Inflammatory macrophage treated with lipopolysaccharide for 4 hours (primary cell): ENCODE measurements at places on chromosomes 16 and 17.

DNA sequence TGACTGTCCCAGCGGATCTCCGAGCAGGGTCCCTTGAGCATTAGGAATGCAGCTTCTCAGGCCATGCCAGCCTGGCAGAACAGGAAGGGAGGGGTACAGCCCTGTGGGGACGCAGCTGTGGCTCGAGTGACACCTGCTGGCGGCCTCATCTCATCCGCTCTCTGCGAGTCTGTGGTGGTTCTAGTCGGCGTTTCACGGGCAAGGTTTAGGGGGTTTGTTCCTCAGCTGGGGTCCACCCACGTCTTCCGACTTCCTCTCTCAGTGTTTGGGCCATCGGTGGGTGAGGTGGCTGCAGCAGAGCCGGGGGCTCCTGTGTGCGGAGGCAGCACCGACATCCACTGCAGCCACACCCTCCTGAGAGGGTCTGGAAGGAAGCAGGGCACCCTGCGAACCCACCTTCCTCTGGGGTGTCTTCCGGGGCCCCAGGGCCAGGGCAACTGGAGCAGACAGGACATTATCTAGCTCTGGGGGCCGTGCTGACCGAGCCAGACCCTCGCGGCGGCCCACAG, 33.3 kb downstream of the JPH3 start:
- peak; percentile 46 for DNase-seq

DNA sequence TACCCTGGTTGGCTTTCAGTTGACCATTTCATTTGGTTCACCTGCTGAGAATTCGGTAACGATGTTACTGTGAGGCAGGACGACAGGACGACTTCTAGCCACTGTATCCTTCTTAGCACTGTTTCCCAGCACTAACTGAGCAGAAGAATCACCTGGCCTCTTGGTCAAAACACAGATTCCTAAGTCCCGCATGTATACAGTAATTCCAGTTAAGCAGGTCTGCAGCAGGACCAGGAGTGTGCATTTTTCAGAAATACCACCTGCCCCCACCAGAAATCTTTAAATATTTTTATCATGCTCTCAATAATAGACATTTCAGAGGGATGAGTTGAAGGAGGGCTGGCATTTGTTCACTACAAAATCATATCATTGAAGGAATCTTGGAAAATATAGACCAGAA, 22.6 kb downstream of the RSL1D1 start:
- no peak for DNase-seq

DNA sequence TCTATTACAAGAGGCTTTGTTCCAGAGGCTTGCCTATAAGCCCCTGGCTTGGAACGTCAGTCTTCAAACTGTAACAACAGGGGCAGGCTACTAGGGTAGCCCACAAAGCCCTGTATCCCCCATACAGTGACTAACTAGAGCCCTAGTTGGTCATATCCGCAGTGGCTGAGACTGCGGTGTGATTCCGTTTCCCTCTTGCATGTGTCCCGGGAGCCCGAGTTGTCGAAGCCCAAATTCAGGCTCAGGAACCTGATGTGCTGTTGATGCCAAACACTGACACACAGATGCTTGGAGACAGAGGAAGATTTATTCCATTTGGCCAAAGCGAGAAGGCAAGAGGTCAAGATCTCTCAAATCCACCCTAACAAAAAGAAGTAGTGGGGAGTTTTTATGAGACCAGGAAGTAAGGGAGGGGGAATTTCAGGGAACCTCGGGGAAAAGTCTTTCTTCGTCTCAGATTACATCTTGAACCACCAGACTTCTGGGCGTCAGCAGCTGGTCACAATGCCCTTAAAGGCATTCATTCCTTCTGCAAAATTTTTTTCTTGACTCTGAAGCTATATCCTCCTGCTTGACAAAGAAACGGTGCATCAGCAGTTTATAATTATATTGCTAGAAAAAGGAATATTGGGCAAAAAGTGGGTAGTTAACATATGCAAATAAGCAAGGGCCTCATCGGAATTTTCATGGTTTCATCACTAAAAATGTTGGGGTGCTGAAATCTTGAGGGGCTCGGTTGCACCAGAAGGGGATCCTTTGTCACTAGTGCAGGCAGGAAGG, 879 bp downstream of the SLFN5 start:
- peak; percentile 79 for DNase-seq

DNA sequence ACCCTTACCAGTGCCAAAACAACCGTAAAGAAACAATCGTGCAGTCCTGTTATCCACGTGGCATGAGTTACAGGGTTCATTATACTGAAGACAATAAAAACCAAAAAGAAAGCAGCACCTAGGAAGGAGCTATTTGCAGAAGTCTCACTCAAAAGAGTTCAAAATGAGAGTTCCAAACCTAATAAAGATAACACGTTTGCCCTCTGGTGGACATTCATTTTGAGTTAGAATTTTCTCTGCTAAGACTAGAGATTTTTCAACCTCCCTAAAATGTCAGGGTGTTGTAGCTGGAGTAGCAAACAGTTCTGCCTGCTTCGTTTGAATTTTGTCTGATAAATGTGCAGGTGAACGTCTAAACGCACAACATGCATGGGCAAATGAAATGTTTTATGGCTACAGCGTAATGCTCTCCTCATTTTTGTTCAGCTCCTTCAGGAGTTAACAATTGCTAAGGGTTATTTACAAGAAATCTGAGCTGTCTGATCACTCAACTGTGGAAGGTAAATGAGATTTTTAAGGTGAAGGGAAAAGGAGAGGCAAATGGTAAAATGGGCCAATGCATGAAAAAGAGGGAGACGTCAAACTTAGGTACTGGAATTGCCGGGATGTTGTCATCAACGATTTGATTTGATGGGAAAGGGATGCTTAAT, 1067.9 kb upstream of the EEF2KMT start:
- DNase-seq: no peak

DNA sequence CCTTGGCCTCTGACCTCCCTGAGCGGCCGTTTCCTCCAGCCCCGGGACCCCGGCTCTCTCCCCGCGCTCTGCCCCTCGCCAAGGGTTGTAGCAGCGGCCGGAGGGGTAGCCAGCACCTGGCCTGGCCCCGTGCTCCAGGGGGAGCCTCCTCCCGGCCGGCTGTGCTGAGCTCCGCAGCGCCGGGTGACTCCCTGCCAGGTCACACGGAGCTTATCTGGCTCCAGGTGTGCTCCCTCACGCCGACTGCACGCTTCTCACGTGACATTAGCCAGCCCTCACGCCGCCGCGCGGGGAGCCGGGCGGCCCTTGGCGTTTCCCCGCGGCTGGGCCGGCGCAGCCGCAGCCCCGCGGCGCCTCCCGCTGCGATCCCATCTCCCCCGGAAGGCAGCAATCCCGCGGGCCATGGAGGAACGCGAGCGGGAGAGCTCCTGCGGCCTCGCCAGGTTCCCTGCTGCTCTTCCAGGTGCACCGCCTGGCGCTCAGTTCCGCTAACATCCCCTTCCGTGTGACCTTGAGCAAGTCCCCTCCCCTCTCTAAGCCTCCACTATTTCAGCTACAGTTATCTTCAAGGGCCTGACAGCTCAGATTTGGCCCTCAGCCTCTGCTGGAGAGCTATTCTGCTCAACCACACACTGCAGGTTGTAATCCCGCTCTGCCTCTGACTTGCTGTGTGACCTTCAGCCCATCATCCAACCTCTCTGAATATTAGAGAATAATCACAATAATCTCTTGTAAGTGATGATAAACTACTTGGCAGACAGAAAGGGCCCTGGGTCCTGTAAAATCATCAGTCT, 3.4 kb downstream of the MYO18A start:
- DNase-seq: no peak

DNA sequence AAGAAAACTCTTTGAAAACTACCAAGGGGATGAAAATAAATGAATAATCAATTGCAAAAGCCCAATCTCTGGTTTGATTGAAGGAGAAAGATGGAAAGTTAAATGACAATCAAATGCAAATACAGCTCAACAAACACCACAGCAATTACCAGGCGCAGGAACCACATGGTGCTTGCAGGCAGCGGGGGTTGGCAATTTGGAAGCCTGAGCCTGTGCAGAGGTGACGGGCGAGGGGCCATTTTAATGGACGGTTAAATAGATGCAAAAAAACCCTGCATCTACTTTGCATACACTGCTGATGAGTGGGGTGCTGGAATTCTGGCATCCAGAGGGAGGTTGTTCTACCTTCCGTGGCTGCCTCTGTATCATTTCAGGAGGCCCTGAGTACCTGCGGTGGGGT, 4.8 kb upstream of the SEZ6 start:
- no peak for DNase-seq

- DNase-seq: peak; percentile 31
These were observed 7.6 kb downstream of the HDAC5 start for GRCh38 chr17:44115585-44116415.

DNA sequence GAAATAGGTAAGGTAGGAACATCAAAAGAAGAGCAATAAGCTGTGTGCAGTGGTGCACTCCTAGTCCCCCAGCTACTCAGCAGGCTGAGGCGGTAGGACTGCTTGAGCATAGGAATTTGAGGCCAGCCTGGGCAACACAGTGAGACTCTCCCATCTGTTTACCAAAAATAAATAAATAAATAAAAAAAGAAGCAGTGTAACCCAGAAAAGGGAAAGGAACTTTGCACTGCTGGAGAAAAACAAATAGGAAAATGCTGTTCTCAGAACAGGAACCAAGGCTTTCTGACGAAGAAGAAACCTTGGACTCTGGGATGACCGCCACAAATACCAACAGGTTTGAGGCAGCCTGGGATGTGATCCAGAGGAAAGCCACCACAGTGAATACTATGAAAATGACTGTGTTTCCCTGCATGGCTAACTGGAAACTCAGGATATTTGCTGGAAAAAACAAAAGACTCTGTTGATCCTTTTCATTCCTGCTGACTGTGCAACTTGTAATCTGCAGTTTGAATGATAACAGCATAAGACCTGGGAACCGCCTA, 41.2 kb downstream of the TTC19 start:
- DNase-seq: no peak

DNA sequence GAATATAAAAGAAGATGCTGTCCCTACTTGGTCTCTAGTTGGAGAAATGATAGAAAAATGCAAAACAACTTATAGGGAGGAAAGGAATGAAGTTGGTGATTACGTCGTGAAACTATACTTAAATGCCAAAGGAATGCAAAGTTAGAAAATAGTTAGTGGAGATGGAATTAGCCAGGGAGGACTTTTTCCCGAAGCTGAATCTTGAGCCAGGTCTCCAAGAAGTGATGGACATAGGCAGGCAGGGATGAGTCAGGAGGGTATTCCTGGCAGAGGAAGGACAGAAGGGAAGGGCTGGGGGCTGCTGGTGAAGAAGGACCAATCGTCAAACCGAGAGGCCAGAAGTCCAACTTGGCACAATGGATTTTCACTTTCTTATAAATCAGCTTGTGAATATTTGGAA, 1.8 kb downstream of the SNTB2 start:
- no peak for DNase-seq

DNA sequence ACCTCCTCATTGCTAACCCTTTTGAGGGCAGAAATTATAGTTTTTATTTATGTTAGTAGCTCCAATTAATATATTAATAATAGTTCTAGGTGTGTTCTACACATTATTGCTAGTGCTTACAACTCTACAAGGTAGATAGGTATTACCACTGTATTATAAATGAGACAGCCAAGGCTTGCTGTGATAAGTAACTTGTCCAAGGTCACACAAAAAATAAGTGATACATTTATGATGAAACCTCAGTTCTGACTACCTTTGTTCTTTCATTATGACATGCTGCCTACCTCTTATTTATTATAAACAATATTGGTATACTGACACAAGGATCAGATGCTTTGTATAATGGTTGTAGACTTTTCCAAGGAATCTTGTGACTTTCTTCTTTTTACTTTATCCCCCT, 41.2 kb downstream of the NFAT5 start:
- DNase-seq: no peak

DNA sequence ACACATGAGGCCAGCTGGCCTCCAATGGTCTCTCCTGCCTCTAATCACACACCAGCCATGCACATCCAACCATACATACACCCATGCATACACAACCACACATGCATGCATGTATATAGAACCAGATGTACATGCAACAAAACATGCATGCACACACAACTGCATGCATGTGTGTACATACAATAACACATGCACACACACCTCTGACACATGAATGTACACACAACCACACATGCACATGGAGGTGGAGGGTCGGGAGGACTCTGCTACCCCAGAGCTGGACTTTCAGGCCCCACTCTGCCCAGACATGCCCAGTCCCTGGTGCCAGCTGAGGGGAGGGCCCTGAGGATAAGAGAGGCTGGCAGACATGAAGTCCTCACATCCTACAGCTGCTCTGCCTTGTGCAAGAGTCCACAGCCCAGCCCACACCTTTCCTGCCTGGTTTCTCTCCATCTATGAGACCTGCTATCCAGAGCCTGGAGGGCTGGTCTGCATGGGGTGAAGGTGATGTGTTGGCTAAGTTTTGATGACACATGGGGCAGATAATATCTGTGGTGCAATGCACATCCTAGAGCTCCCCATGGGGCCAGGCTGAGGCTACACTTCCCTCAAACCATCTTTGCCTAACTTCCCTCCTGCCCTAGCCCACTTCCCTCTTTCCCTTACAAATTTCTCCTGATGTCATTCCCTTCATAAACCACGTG, 50.9 kb upstream of the SDK2 start:
- DNase-seq: peak; percentile 36

DNA sequence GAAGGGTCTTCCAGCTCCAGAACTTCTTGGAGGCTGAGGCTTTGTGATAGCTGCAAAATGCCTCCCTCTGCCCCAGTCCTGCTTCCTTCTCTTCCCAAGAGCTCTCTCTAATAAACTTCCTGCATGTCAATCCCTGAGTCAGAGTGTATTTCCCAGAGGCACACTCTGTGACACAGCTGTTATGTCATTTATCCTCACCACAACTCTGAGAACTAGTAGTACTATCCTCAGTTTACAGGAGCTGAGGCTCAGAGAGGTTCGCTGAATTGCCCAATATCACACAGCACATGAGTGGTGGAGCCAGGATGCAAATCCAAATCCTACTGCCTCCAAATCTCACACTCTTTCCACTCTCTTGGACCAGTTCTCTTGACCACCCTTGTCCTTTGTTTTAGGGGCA, 20.0 kb downstream of the UNC45B start:
- no peak for DNase-seq

GRCh38 chr16:57188711-57189002, 2.5 kb downstream of the RSPRY1 start:
- no peak for DNase-seq

DNA sequence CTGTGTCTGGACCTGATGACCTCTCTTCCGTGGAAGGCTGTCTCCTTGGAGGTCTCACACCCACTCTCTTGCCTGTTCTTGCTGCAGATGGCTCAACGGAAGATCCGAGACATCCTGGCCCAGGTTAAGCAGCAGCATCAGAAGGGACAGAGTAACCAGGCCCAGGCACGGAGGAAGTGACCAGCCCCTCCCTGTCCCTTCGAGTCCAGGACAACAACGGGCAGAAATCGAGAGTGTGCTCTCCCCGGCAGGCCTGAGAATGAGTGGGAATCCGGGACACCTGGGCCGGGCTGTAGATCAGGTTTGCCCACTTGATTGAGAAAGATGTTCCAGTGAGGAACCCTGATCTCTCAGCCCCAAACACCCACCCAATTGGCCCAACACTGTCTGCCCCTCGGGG, 52.1 kb downstream of the IGF2BP1 start:
- DNase-seq: no peak

- DNase-seq: peak; percentile 30
These were observed 6.0 kb upstream of the TBC1D3B start for GRCh38 chr17:36182176-36183000.

GRCh38 chr17:64240741-64241347, 22.2 kb downstream of the TEX2 start:
- DNase-seq: peak; percentile 21
